ENCODE measurements at places on chromosomes 5 and 9.

DNA sequence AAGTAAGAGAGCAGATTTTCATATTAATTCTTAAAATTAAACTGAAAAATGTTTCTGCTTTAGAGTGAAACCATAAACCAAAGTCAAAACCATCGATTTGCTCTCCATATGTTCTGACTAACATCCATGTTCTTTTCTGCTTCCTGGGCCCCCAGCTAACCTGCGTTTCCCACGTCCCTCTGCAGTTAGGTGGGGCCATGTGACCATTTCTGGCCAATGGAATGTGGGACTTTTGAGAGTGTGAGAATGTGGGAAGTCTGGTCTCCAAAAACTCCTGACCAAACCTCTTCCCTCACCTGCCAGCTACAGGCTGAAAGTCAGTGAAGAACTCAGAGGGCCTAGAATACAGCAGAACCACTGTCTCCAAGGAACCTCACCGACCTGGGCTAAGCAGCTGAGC, 44.9 kb downstream of the ANKH start:
- H3K27me3 ChIP-seq, result no peaks in the 10 kb centered on the region
- H3K27ac ChIP-seq, result no peak overlapping the region
- ATAC-seq, result no peak
- H3K4me3 ChIP-seq, result no peak overlapping the region
- peaks cover 8% of the 10 kb centered on the region for H3K4me1 ChIP-seq
- peaks cover 9% of the 10 kb centered on the region for H3K36me3 ChIP-seq

GRCh38 chr5:149486726-149487635, 64.3 kb downstream of the CSNK1A1 start:
- no peak for ATAC-seq
- no peaks in the 10 kb centered on the region for H3K27me3 ChIP-seq
- no peaks in the 10 kb centered on the region for H3K4me1 ChIP-seq
- H3K4me3 ChIP-seq, result no peak overlapping the region
- no peaks in the 10 kb centered on the region for H3K36me3 ChIP-seq

DNA sequence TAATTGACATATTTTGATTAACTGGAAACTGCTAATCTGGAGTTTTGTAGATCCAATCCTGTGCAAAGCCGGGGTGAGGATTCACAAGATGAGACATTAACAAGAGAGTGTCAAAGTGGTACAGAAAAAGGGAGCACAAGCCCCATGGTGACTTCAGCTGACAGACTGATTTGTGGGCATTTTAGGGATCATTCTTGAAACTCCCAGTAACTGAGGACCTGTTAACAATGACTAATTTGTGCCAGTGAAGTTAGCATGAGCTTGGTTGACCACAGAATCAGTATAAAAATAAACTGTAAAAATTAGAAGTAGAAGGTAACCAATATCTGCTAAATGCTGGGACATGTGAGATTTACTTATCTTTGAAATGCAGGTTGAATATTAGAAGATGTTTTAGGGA, 1578.3 kb downstream of the EFNA5 start:
- H3K27me3 ChIP-seq, result no peaks in the 10 kb centered on the region
- no peaks in the 10 kb centered on the region for H3K4me1 ChIP-seq
- H3K36me3 ChIP-seq, result no peaks in the 10 kb centered on the region
- no peak overlapping the region for H3K4me3 ChIP-seq

DNA sequence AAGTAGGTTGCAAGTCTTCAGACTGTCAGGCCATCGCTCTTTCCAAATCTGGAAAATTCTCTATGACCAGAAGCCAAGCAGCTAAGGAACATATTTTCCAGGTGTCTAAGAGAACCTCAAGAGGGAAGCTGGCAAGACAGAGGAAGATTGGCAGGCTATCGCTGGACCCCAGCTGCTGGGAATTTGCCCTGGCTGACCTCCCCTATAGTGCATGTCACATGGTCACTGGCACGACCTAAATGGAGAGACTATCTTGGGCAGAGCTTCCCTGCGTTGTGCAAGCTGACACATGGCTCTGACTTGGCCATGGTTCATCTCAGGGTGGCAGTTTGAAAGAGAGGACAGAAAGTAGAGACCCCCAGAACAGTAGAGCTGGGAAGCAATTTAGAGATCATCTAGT, 104.9 kb upstream of the ZNF618 start:
- no peak for ATAC-seq
- no peak overlapping the region for H3K4me3 ChIP-seq
- H3K27ac ChIP-seq, result no peak overlapping the region
- no peaks in the 10 kb centered on the region for H3K4me1 ChIP-seq

- H3K4me3 ChIP-seq, result no peak overlapping the region
- no peak for ATAC-seq
- H3K4me1 ChIP-seq, result no peaks in the 10 kb centered on the region
- no peaks in the 10 kb centered on the region for H3K27me3 ChIP-seq
Observed at GRCh38 chr5:108649646-108650045, 98.1 kb upstream of the FER start.

DNA sequence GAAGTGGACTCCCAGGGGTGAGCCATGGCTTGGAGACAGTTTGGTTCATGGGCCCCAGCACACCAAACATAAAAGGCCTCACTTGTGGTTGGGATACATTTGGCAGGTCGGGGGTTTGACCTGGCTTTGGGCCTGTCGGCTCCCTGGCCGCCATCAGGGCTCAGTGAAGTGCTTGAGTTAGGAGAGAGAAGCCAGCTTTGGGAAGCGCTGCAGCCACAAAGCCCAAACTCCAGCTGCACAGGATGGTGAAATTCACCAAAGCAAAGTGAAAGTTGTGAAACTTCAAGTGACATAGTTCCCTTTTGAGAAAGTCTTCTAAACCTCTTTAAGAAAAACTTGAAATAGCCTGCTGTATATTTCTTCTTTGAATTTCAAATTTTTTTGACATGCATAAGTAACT, 27.5 kb downstream of the SLC46A2 start:
- H3K4me3 ChIP-seq, result peak overlapping the region; percentile 24
- peak overlapping the region; percentile 62 for H3K27ac ChIP-seq
- H3K36me3 ChIP-seq, result peaks cover 29% of the 10 kb centered on the region
- H3K4me1 ChIP-seq, result peaks cover 63% of the 10 kb centered on the region
- ATAC-seq, result no peak
- H3K27me3 ChIP-seq, result no peaks in the 10 kb centered on the region

DNA sequence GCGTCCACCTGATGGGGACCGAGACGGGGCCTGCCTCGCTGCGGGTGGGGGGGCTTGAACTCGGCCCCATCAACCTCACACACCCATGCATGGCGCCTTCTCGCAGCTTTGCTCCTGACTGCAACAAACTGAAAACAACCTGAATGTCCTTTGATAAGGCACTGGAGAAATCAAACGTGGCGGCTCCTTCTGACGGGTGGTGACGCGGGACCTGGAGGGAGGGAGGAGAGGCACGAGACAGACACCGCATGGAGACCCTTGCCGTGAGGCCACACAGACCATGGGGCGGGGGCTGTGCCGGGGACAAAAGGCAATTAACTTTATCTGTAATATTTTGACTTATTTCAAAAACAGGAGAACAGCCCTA, 48.6 kb downstream of the NACC2 start:
- H3K27me3 ChIP-seq, result peaks cover 25% of the 10 kb centered on the region
- no peaks in the 10 kb centered on the region for H3K36me3 ChIP-seq
- H3K27ac ChIP-seq, result no peak overlapping the region
- no peak for ATAC-seq
- H3K4me3 ChIP-seq, result no peak overlapping the region

- H3K4me3 ChIP-seq, result no peak overlapping the region
- H3K27ac ChIP-seq, result no peak overlapping the region
- H3K4me1 ChIP-seq, result no peaks in the 10 kb centered on the region
- H3K36me3 ChIP-seq, result no peaks in the 10 kb centered on the region
- ATAC-seq, result no peak
- no peaks in the 10 kb centered on the region for H3K27me3 ChIP-seq
Observed at GRCh38 chr5:33877449-33877848, 14.3 kb downstream of the ADAMTS12 start.

- H3K4me1 ChIP-seq, result peaks cover 34% of the 10 kb centered on the region
- H3K4me3 ChIP-seq, result peak overlapping the region; percentile 96
- no peak overlapping the region for H3K27ac ChIP-seq
- peaks cover 12% of the 10 kb centered on the region for H3K36me3 ChIP-seq
Observed at GRCh38 chr9:471320-471719, 256.7 kb downstream of the DOCK8 start.

- H3K4me3 ChIP-seq, result no peak overlapping the region
- H3K27ac ChIP-seq, result no peak overlapping the region
- H3K27me3 ChIP-seq, result no peaks in the 10 kb centered on the region
- H3K4me1 ChIP-seq, result peaks cover 11% of the 10 kb centered on the region
- H3K36me3 ChIP-seq, result no peaks in the 10 kb centered on the region
Observed at GRCh38 chr5:59538750-59539121, 354.8 kb downstream of the PDE4D start.

DNA sequence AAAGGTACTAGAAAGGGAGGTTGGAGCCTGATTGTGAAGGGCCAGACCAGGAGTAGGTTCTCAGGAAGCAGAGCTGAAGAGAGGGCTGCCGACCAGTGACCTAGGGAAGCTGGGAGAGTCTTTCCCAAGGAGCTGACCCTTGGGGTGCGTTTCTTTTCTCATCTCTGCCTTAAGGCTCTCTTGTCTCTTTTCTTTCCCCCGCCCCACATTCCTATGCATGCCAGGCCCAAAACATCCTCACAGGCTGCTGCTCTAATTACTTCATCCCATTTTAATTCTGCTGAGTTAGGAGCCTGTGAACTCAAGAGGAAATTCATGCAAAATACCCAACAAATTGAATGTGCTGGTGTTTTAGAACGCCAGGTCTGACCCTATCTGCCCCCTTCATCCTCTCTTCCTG, 46.9 kb upstream of the HSPA9 start:
- no peak overlapping the region for H3K4me3 ChIP-seq
- no peak for ATAC-seq
- H3K27me3 ChIP-seq, result peaks cover 24% of the 10 kb centered on the region
- no peaks in the 10 kb centered on the region for H3K36me3 ChIP-seq
- no peak overlapping the region for H3K27ac ChIP-seq

GRCh38 chr5:80714570-80715298, 60.0 kb upstream of the DHFR start:
- no peak overlapping the region for H3K4me3 ChIP-seq
- no peak for ATAC-seq
- H3K27ac ChIP-seq, result no peak overlapping the region
- H3K4me1 ChIP-seq, result peaks cover 6% of the 10 kb centered on the region
- H3K27me3 ChIP-seq, result no peaks in the 10 kb centered on the region
- peaks cover 82% of the 10 kb centered on the region for H3K36me3 ChIP-seq

- H3K27ac ChIP-seq, result no peak overlapping the region
- peak; percentile 36 for ATAC-seq
- H3K4me3 ChIP-seq, result no peak overlapping the region
- peaks cover 9% of the 10 kb centered on the region for H3K4me1 ChIP-seq
- H3K27me3 ChIP-seq, result peaks cover 14% of the 10 kb centered on the region
- H3K36me3 ChIP-seq, result no peaks in the 10 kb centered on the region
Observed at GRCh38 chr9:86246752-86247161, 12.7 kb downstream of the C9orf153 start.

DNA sequence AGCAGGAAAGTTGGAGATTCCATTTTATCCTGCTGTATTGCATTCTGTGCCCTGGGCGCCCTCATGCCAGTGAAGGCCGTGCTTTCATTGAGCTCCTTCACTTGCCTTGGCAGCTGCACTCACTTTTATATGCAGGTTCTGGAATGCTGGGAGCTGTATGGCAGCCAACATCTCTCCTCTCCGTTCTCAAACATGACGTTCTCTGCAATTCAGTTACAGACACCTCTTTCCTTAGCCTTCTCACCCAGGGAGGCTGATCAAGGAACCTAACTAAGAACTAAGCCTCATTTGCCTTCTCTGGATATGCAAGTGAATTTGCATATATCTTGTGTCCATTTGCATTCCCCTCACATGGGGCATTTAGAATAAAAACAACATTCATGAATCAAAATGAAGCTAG, 29.4 kb upstream of the PURA start:
- H3K27ac ChIP-seq, result no peak overlapping the region
- no peak overlapping the region for H3K4me3 ChIP-seq
- H3K27me3 ChIP-seq, result peaks cover 9% of the 10 kb centered on the region
- peaks cover 6% of the 10 kb centered on the region for H3K36me3 ChIP-seq

GRCh38 chr5:79229357-79230174, 6.4 kb upstream of the JMY start:
- peak; percentile 69 for ATAC-seq
- peaks cover 14% of the 10 kb centered on the region for H3K4me1 ChIP-seq
- H3K27ac ChIP-seq, result peak overlapping the region; percentile 35
- H3K36me3 ChIP-seq, result no peaks in the 10 kb centered on the region

DNA sequence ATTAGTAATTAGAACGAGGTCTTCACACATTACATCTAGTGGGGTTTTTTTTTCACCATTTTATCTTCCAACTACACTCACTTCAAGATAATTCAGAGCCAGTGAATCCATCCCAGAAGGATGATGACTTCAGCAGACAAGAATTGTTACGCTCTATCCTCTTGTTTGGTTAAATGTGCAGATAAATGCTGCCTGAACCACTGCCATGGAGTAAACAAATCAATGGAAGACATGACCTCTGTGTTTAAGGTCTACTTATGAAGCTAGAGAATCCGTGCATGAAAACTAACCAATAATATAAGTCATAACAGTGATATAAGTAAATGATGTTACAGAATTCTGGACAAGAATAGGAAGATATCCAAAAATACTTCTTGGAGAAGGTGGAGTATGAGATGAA, 602.6 kb downstream of the TLR4 start:
- no peaks in the 10 kb centered on the region for H3K36me3 ChIP-seq
- H3K4me1 ChIP-seq, result no peaks in the 10 kb centered on the region
- ATAC-seq, result no peak
- no peaks in the 10 kb centered on the region for H3K27me3 ChIP-seq
- H3K4me3 ChIP-seq, result no peak overlapping the region

All from stimulated activated memory B cell treated with anti-CD40 and anti-IgM and Interleukin-4, amounts not matched to agents 10 μg/mL and 1 μg/mL and 100 μg/mL, for 72 hours (primary cell).